Activated CD4-positive, alpha-beta T cell treated with anti-CD3 and anti-CD28 coated beads, Interleukin-2, amount 10 ng/mL, durations not matched to agents 7 days and 5 days (primary cell): ENCODE measurements at places on chromosomes 13 and 19. TPM values are rescaled to one million over a fixed set of nuclear protein-coding genes. Genes with fewer than 3 reads are reported as not detected.

GRCh38 chr13:110467516-110468110 is 93.9 kb downstream of the RAB20 start:
- DNase-seq: no peak

The ZNF211 gene
- total RNA-seq: 17.9 TPM

- no peak for DNase-seq
Measured at GRCh38 chr19:49491804-49492572, 4.2 kb upstream of the RPS11 start.

The CPAMD8 gene
- 0.22 TPM for total RNA-seq

The RFPL4AL1 gene
- total RNA-seq: not detected

DNA sequence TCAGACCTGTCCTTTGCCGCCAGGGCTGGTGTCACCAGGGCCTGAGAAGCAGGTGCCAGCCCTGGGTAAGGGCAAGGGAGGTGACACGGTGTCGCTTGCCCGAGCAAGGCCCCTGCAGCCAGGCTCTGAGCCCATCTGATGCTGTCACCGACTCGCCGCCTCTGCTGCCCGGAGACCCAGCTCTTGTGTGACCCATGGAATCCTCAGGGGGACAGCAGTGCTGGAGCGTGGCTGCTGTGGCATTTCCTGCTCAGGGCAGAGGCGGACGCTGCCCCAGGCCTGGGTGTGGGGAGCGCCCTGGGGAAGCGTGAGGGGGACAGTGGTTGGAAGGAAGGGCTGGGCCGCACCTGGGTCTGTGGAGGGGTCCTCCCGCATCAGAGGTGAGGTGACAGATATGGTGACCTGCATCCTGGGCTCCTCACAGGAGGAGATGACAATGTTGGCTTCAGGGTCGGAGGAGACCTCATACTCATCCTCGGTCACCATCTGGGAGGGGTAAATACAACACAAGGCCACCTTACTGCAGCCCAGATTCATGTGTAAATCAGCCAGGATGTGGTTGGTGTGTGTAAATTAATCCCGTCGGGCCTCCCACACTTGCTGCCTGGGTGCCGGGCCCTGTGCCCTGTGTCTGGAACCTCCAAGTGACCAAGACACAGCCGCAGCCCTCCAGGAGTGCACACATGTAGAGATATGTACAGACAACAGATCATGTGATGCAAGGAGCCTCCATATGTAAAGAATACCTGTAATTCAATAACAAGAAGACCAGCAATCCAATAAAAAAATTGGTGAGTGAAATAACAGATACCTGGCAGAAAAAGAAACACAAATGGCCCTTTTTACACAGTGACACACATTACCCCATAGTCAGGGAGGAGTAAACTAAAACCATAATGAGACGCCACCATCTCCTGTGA is 27.6 kb upstream of the MATK start:
- peak; percentile 21 for DNase-seq

The ZNF416 gene
- total RNA-seq: 7.2 TPM

- DNase-seq: no peak
Measured at GRCh38 chr13:34070006-34070405, 252.1 kb downstream of the RFC3 start.

DNA sequence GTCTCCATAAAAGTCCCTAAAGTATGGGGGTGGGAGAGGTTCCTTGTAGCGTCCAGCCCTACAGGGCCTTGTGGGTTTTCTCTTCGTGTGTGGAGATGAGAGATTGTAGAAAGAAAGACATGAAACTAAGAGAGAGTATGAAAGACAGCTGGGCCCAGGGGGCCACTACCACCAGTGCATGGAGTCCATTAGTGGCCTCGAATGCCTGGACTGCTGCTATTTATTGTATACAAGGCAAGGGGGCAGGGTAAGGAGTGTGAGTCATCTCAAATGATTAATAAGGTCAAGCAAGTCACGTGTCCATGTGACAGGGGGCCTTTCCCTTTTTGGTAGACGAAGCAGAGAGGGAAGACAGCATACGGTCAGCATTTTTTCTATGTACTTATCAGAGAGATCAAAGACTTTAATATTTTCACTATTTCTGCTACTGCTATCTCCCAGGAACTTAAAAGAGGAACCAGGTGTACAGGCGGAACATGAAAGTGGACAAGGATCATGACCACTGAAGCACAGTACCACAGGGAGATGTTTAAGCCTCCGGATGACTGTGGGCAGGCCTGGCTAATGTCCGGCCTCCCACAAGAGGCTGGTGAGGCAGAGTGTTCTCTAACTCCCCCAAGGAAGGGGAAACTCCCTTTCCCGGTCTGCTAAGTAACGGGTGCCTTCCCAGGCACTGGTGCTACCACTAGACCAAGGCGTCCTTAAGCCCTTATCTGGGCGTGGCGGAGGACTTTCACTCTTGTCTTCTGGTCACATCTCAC is 25.5 kb downstream of the FGF21 start:
- no peak for DNase-seq

DNA sequence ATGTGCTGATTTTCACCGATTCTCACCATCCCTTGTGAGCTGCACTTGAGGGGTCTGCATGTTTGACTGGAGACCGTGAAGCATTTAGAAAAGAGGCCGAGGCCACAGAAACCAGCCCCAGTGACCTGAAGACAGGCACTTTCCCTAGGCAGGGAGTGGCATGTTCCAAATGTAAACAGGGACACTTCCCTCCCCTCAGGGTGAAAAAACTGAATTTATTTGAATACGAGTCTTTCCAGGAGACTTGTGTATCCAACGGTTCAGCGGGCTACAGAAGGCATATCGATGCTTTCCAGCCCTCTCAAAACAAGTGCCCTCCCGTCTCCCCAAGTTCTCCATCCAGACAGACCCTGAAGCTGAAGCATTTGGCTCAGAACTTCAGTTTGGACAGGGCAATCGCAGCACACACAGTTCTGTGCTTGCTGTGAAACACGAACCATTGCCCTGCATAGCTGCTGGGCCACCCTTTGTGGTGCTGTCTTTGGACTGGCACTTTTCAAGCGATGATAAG is 106.1 kb downstream of the ZIC5 start:
- DNase-seq: no peak

- DNase-seq: no peak
Measured at GRCh38 chr19:50497022-50497405, 14.0 kb downstream of the JOSD2 start.

The ZNF85 gene
- total RNA-seq: 20.6 TPM

The TEAD2 gene
- not detected for total RNA-seq

The ALDH16A1 gene
- total RNA-seq: 60.4 TPM

GRCh38 chr13:45004096-45004495 is 14.8 kb downstream of the GPALPP1 start:
- no peak for DNase-seq

The VAV1 gene
- total RNA-seq: 123 TPM

DNA sequence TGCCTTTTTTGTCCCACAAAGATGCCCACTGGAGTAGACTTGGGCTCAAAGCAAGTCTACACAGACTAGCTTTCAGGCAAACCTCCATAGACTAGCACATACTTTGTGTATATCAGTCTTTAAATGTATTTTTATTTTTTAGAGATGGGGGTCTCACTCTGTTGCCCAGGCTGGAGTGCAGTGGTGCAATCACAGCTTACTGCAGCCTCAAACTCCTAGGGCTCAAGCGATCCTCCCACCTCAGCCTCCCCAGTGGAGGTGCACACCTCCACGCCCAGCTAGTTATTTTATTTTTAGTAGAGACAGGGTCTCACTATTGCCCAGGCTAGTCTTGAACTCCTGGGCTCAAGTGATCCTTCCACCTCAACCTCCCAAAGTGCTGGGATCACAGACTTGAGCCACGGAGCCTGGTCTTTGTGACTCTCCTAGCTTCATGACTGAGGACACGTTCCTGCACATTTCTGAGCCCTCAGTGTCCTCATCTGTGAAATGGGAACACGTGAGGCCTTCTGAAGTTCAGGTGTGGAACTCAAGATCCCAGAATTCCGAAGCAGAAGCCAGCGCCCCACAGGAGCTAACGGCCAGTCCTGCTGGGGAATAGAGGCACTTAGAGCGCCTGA is 5.1 kb upstream of the TPM4 start:
- DNase-seq: no peak

GRCh38 chr19:18859676-18860301 is 28.0 kb downstream of the UPF1 start:
- DNase-seq: no peak

- no peak for DNase-seq
Measured at GRCh38 chr19:33496038-33496895, 25.3 kb downstream of the PEPD start.

The CLC gene
- total RNA-seq: not detected

The C19orf67 gene
- not detected for total RNA-seq

DNA sequence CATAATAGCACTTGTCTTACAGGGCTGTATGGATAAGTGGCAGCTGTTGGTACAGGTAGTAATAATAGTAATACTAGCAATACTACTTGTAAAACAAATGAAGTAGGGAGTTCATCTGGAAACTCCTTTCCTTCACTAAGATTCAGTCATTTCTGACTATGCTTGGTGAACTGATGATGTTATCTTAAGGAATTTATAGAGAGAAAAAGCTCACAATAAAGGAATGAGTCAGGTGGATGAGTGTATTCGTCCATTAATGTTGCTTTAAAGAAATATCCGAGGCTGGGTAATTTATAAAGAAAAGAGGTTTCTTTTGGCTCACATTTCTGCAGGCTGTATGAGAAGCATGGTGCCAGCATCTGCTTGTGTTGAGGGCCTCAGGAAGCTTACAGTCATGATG is 477.3 kb downstream of the KLF12 start:
- no peak for DNase-seq

DNA sequence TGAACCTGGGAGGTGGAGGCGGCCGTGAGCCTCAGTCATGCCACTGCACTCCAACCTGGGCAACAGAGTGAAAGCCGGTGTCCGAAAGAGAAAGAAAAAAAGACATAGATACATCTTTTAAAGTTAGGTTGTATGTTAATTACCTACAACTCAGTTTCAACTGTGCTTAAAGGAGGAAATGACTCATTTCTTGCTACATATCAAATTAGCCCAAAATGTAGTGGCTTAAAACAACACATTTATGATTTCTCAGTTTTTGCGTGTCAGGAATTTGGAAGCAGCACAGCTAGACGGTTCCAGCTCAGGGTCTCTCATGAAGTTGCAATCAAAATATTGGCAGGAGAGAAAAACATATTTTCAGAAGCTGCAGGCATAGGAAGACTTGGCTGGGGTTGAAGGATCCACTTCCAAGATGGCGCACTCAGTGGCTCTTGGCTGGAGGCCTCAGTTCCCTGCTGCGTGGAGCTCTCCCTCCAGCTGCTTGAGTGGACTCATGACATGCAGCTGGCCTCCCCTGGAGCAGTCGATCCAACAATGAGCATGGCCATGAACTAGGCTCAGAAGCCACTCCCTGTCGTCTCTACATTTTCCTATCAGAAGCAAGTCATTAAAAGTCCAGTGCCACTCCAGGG is 7.1 kb downstream of the LDLR start:
- DNase-seq: peak; percentile 36

- no peak for DNase-seq
Measured at GRCh38 chr19:5983367-5983955, 5.5 kb upstream of the RANBP3 start.

The YJEFN3 gene
- total RNA-seq: 12.8 TPM
